ENCODE measurements at places on chromosomes 2 and 18. TPM values are rescaled to one million over a fixed set of nuclear protein-coding genes. Genes with fewer than 3 reads are reported as not detected.
A peak's percentile ranks its signal among the peaks of the same experiment; 100 is the strongest.

DNA sequence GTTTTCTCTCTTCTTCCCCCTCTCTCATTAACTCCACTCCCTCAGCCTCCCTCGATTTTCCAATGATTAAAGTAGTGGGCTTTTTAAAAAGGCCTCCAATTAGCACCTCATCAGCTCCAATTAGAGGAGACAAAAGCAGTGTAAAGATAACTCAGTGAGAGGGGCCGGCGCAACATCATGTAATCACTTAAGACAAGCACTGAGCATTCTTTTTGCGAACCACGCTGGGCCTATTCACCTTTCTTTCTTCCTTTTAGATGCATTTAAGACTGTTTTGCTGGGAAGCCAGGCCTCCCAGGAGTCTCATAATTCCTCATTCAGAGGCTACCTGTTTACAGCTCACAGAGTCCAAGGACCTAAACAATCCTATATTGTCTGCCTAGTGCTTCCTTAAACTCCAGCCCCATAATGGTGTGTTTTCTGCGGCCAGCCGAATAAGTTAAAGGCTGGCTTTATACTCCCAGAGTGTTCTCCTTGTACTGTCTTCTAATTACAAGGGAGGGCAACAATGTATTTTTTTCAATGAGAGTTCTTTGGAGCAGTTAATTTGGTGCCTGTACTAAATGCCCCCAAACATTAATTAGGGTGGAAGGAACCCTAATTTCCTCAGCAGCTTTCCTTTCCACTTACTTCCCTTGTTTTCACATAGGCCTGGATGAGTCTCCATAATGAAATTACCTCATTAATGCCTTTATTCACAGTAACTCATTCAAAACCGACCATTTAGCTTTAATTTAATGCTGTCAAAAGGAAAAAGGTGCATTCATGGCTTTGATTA lies 28.0 kb upstream of the LMAN1 start:
- no peak for DNase-seq

DNA sequence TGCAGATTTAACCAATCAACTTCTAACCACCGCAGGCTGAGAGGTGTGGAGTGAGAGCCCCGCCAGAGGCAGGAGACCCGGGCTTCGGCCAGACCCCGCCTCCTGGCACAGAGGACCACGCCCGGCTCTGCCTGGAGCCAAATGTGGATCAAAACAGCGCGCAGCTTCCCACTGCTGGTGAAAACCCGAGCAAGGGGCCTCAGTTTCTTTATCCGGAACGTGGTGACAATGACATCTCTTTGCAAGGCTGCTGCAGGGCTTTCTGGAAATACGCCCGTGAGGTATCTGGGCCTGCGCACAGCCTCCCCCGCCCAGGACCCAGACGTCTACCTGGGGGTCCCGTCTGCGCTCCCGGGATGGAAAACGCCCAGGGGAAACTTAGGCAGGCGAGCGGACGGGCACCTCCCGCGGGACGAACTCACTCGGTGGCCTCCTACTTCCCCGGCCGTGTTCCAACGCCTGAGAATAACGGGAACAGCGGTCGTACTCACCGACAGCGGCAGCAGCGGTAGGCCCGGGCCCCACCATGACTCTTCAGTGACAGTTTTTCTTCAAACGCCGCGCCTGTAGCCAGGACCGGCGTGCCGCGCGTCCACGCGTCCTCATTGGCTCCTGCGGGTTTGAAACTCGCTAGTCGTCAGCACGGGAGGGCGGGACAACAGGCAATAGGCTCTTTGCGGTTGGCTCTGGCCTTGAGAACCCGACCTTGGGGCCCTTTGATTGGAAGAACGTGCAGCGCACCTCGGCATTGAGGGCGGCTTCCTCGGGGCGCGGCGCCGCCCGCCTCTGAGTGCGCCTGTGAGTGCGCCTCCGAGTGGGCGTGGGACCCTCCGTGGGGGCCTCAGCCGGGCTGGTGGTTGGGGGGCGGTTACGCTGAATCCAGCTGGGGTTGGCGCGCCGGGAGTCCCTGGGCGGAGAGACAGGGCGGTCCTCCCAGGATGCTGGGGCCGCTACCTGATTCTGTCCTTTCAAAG lies at the start of gene CKAP2L:
CKAP2L (minus strand) TSS at position 539 of the 974 bp plus-strand sequence; CDS start at position 528, 11 bp downstream.
- DNase-seq: peak; percentile 95

- DNase-seq: peak; percentile 34
Measured at GRCh38 chr2:224650815-224651439, 65.2 kb downstream of the CCDC195 start.

- DNase-seq: no peak
Measured at GRCh38 chr2:105271393-105272045, 30.0 kb downstream of the GPR45 start.

- DNase-seq: no peak
Measured at GRCh38 chr2:157662401-157662800, 33.7 kb upstream of the ACVR1C start.

DNA sequence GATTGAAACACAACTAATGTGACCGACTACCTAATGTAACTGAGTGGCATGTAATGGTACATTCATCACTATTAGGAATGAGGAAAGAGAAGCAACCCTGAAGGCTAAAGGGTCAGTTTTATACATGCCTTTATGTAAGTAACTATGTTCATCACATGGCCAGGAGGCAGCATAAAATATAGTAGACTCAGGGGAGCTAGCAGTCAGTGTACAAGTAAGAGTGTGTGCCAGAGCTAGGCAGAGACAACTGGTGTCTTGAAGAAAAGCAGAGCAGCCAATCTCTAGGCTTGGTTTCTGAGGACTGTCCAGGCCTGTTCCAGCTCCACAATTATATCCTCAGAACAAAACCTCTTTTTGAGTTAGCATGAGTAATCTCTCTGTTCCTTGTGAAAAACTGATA lies 18.1 kb downstream of the SMAD2 start:
- DNase-seq: no peak

- no peak for DNase-seq
Measured at GRCh38 chr2:210224591-210224940, 681 bp downstream of the ACADL start.

Gene CNTNAP5
- polyA plus RNA-seq: not detected
